ENCODE measurements at places on chromosomes 2 and 18.

- DNase-seq, result no peak
These were observed 13.4 kb upstream of the B3GNT7 start for GRCh38 chr2:231382116-231382515.

GRCh38 chr2:237549643-237550415 lies 16.5 kb upstream of the PRLH start:
- DNase-seq, result no peak

GRCh38 chr2:139645617-139646016 lies 865.4 kb upstream of the NXPH2 start:
- DNase-seq, result no peak

DNA sequence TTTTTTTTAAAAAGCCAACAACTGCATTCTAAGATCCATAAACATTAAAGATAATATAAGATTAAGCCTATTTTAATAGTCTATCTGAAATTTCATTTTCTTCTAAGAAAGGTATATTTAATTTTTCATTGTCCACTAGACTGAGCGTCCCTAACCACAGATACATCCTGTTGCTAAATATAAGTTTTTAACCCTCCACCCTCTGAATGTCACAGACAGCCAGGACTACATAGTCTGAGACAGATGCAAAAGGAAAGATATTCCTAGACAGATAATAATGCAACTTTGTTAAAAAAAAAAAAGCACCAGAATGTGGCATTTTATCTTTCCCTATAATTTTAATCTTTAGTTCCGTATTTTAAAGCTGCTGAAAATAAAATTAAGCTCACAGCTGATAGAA lies 114.6 kb downstream of the ZEB2 start:
- DNase-seq, result no peak

- DNase-seq, result peak; percentile 12
These were observed 2.0 kb downstream of the CNNM4 start for GRCh38 chr2:96762529-96763311.

- no peak for DNase-seq
These were observed 199.2 kb upstream of the SLC39A10 start for GRCh38 chr2:195457873-195458272.

DNA sequence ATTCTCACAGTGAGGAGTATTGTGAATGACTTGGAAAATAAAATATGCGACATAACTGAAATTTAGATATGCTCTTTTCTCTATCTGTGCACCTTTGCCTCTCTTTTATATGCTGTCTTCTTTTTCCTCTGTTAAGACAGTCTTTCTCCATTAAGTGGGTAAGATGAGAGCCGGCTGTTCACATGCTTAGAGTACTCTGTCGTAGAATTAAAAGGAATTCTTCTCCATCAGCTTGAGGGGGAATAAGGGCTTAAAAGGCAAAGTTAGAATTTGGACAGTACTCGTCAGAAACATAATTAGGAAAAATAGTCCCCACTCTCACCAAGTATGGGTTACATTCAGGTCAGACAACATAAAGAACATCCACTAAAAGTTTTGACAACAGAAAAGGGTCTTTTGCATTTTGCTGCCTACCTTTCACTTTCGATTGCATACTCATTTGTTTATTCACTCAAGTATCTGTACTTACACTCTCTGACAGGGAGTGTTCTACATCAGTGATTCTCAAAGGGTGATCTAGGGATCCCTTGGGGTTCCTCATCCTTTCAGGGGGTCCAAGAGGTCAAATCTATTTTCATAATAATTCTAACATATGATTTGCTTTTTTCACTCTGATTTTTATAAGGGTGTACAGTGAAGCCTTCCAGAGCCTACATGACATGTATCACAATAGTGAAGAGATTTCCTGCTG lies 48.0 kb downstream of the ARHGAP15 start:
- no peak for DNase-seq

GRCh38 chr2:63628403-63628942 lies 39.7 kb downstream of the MDH1 start:
- no peak for DNase-seq

- peak; percentile 21 for DNase-seq
These were observed 70.6 kb upstream of the PSMD14 start for GRCh38 chr2:161237392-161238264.

DNA sequence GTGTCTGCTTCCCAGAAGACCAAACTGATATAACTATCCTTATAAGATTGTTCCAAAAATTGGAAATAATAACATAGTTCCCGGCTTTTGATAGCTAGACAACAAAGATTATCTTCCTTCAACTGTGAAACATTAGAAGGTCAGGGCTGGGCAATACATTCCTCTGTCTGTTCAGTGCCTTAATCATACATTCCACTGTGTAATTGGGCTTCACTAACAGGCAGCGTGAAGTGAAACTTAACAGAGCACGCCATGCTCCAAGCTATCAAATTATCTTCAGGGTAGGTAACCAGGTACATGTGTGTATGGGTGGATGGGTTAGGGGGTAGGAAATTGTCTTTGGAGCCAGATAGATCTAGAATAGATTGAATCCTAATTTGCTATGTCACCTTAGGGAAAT lies 23.5 kb upstream of the ARL5A start:
- no peak for DNase-seq

DNA sequence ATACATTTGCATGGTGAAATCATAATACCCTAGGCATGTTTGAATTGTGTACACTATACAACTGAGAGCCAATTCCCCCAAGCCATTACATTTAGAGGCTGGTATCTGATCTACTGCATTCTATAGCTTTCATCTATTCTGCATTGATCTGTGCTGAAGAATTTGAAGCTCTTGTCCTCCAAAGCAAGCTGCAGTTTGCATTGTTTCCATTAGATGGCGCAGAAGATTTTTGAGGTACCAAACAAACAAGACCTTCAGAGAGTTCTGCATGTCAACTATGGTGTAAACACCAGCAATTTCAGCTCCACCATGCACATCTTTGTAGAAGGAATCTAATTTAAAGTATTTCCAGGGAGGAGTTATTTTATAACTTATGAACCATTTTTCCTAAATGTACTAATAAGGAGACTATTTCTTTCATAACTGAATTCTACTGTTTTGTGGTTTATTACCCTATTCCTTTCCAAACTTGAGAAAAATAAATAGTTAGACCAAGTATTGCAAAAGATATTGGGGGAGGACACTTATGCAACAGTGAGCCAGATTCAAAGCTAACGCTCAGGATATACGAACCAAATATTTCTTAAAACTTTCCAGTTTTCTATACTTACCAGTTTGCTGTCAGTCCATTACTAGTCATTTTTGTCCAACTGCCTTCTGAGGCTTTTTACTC lies 761.8 kb upstream of the ACVR2A start:
- DNase-seq, result peak; percentile 12

DNA sequence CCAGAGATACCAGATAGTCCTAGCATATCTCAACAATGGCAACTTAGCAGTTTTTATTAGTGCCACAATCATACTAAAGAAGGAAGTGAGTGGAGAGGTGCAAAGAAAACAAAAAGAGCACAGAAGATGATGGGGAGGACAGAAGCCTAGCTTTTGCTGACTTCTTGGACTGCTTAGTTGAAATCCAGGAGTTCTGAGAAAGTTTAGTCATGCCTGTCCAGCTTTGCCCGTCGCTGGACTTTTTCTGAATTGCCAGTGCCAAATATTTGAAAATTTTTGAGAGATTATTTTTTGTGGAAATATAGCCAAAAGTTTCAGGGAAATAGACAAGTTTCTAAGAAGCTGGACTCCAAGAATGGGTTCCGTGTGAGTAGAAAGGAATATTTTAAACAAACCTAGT lies 558.7 kb upstream of the TNP1 start:
- no peak for DNase-seq

GRCh38 chr18:58269931-58270330 lies 225.9 kb downstream of the NEDD4L start:
- no peak for DNase-seq

DNA sequence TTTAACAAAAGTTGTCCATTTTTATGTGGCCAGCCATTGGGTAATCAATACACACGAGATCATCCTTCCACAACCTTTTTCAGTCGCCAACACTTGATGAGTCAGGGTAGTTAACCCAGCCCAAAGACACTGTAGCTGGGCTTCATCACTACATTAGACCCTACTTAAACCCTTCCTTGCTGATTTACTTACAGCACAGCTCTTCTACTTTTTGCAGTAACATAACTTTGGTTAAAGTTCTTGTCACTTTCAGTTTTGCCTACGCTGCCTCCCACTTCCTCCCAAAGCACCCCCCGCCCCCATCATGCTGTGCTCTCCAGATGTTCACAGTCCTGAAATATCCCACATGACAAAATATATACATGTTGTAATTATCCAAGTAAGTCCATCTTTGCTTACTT lies 103.6 kb downstream of the CDK15 start:
- no peak for DNase-seq

DNA sequence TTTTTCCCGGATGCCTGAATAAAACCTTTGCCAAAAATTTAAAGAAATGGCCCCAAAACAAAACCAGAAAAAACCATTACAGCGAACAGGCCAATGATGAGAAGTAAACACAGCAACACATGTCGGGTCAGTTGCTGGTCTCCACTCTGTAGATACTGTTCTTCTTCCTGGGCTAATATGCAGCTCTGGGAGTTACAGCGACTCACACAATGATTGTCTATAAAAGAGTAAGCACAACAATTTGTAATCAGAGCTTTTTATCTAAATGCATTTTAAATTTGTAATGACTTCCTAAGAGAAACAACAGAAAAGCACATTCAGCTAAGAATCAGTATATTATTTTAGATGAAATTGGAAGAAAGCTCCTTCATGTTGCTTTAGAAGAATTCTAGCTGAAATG lies 40.3 kb downstream of the GPR155 start:
- no peak for DNase-seq

DNA sequence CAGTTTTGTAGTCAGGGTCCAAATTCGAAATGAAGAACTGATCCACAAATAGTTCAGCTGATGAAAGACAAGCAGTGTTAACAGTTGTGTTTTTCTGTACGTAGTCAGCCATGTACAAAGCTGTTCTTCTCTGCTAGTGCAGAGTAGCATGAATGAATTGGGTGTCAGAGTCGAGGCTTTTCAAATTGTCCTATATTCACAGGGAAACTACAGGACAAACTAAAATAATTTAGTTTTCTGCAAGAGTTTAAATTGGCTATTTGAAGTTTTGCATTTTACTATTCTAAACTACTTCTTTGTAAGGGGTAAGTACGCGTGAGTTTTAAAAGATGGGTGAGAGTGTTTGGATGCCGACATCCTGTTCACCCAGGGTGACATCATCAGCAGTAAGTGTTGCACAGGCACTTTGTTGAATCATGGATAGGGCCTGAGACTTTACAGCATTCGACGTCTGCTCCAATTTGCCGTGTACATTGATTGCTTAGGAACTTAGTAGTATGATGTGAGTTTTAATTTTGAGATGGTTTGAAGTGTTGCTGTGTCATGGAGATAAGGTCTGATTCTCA lies 147.2 kb upstream of the NFATC1 start:
- DNase-seq, result no peak

DNA sequence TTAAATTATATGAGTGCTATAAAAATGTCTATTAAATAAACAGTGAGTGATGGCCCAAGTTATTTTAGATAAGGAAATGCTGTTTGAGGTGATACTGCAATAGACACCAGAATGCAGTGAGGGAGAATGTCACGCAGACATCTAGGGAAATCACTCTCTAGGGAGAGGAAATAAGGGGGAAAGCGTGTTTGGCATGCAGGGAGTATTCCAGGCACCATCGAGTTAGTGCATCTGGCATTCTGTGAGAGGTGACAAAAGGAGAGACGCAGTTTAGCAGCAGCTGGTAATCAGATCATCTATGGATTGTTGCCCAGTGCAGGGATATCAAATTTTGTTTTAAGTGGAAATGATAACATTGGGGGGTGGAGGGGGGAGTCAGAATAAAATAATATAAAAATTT lies 175.4 kb upstream of the NETO1 start:
- peak; percentile 95 for DNase-seq

GRCh38 chr2:38690499-38691420 lies 24.8 kb downstream of the GALM start:
- DNase-seq, result no peak

GRCh38 chr2:96809951-96810782 lies 5.9 kb upstream of the CNNM3 start:
- no peak for DNase-seq

GRCh38 chr18:36775396-36775795 lies 53.4 kb downstream of the TPGS2 start:
- no peak for DNase-seq

DNA sequence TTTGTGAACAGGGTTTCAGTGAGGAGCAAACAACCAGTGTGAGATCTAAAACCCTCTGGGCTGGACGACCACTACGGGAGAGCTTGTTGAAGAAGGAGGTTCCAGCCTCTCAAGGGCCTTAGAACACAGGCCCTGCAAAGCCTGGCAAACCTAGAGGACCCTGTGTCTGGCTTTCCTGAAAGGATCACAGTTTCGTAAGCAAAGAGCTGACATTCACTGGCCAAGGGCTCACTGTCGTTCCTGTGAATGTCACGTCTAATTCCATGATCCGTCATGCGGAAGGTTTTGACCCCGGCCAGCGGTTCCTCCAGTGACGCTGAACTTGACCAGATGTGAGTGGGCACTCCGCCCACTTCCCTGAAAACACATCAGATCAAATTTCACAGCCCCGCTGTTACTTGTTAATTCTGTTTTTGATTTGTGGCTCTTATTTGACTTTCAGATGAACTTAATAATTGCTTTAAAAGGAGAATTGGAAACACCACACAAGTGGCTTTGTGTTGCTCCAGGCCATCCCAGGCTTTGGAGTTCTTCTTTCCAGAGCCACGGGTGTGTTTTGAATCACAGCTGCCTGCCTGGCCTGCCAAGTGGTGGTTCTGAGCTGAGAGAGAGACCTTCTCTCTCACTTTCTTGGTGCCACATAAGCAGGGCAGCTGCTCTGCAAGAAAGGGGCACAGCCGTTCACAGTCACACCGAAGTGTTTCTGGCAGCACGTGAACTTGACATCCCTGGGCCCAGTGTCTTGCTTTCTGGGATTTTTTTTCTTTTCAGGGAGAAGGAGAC lies 308.4 kb downstream of the NDUFA10 start:
- no peak for DNase-seq

DNA sequence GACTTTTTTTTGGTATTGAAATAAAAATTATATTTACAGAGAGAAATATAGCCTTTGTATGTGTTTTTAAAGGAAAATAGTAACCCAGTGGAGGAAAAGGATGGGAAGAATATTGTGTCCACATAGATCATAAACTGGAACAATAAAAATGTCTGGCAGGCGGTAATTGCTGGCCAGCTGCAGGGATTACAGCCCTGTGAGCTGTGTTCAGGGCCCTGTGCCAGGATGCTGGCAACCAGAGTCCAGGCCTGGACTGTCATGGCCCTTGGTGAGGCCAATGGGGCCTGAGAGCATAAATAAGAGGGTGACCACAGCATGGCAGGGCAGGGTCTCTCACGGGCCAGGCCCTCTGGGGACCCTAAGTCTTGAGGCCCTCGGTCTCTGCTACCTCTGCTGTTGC lies 171.2 kb downstream of the ACOXL start:
- DNase-seq, result no peak

DNA sequence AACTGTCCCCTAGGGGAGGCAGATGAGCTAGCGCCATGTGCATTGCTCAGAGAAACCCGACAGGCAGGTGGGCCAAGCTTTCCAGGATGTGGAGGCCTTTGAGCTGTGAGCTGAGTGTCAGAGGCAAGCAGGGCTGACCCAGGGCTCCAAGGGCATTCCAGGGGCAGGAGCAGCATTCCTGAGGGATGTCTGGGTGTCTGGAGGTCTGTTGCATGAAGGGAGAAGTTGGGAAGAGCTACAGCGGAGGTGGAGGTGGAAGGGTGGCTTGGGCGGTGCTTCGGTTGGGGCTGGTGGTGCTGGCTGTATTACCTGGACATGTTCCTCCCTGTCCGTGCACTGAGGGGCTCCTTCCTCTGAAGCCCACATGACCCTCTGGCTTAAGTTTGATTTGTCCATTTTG lies 102.8 kb downstream of the RNF144A start:
- no peak for DNase-seq

Data from NCI-H748 treated with DMSO at 0.1 percent for 48 hours (cell line).